Ovary (tissue), 10 donors: ENCODE measurements at places on chromosomes 1 and 21. TPM values are rescaled to one million over a fixed set of nuclear protein-coding genes. Genes with fewer than 3 reads are reported as not detected.

GRCh38 chr1:43466403-43466802 lies 12.7 kb upstream of the HYI start:
- no peak for DNase-seq
- H3K36me3 ChIP-seq = no peaks in the 10 kb centered on the region
- H3K27ac ChIP-seq = no peak overlapping the region
- H3K4me1 ChIP-seq = no peaks in the 10 kb centered on the region

- H3K4me3 ChIP-seq = no peak overlapping the region
- no peak for DNase-seq
- H3K4me1 ChIP-seq = peaks cover 1% of the 10 kb centered on the region
- H3K27ac ChIP-seq = no peak overlapping the region
- H3K36me3 ChIP-seq = no peaks in the 10 kb centered on the region
These were observed 75.9 kb downstream of the KIF1B start for GRCh38 chr1:10286244-10286643.

DNA sequence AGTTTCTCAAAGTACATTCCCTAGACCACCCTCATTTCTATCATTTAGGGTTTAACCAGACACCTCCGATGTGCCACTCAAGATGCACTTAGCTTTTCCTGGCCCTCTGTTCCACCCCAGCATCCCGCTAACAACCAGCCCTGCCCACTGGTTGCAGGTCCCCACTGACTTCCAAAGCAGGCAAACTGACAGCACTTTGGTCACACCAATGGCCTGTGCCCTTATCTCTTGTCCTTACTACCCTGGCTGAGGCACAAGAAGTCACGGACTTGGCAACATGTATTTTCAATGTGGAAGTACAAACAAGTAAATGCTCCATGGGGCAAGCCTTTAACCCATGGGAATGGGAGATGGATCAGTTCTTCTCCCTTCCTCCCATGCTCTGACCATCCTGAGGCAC lies 357.1 kb downstream of the OMA1 start:
- DNase-seq = no peak
- H3K27me3 ChIP-seq = no peaks in the 10 kb centered on the region
- H3K36me3 ChIP-seq = no peaks in the 10 kb centered on the region
- H3K4me3 ChIP-seq = no peak overlapping the region
- no peak overlapping the region for H3K27ac ChIP-seq
- no peaks in the 10 kb centered on the region for H3K4me1 ChIP-seq

FCGR3B gene
- total RNA-seq = not detected

TPTE gene
- not detected for total RNA-seq
